Spinal cord (tissue), 10 donors: ENCODE measurements at places on chromosomes 11 and 22.

GRCh38 chr11:32105871-32106560 is 15.1 kb downstream of the RCN1 start:
- no peak for DNase-seq

- DNase-seq = no peak
Measured at GRCh38 chr11:61155312-61155711, 5.9 kb downstream of the VPS37C start.

GRCh38 chr22:19139001-19139356 is 5.5 kb downstream of the ESS2 start:
- no peak for DNase-seq

DNA sequence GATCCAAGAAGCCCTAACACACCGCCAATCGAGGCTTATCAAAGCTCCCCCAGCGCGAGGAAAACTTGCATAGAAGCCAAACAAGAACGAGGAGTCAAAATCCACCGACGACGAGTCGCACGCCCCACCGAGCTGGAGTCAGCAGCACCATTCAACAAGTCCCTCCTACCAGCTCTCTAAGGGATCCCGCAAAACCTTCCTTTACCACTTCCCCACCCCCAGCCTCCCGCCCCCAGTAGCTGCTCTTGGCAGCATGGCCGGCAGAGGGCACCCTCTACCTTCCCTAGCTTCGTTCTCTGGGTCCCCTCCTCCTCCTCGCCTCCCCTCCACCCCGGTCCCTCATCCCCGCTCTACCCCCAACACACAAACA is 1.4 kb downstream of the BDNF start:
- DNase-seq = peak; percentile 75

- no peak for DNase-seq
Measured at GRCh38 chr11:110424775-110425444, 4.8 kb upstream of the FDX1 start.

GRCh38 chr11:11419747-11420146 is 66.7 kb upstream of the CSNK2A3 start:
- DNase-seq = no peak

DNA sequence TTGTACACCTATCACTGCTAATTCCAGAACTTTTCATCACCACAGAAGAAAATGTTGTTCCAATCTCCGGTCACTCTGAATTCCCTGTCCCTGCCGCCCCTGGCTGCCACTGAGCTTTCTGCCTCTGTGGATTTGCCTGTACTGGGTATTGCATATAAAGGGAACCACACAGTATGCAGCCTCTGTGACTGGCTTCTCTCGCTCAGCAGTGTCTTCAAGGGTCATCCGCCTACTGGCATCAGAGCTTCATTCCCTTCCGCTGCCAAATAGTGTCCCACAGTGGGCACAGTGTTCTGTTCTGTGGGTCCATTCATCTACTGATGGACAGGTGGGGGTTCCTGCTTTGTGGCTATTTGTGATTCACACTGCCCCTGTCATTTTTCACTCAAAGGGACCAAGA is 5.3 kb downstream of the DHCR7 start:
- no peak for DNase-seq
